NCI-H1436 (cell line): ENCODE measurements at places on chromosomes 2 and 18.
A peak's percentile ranks its signal among the peaks of the same experiment; 100 is the strongest.

DNA sequence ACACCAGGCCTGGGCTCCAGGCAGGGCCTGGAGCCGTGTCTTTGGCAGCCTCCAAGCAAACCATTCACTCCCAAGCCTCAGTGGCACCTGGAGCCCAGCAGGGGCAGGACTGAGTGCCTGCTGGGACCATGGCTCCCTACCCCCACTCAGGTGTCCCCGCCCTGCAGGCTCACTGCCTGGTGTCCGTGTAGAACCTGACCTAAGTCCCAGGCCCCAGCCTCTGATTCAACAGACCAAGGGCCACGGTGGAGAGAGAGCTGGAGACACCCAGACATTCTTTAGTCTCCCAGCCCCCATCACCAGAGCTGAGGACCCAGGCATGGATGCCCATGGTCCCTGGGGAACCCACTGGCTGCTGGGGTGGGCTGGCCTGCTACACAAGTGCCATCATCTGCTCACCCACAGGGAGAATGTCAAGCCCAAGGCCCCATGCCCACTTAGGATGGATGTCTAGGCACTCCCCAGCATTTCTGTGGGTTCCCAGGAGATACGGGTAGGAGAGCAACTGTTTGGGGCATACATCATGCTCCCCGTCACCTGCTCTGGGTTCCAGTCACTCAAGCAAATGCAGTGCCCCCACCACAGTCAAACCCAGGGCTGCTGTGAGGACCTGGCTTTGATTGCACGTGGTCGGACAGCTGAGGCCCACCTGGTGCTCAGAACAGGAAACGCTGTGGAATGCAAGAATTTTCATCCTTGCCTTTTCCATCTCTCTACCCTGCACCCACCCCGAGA, 42.9 kb upstream of the ATG16L1 start:
- no peak for DNase-seq

DNA sequence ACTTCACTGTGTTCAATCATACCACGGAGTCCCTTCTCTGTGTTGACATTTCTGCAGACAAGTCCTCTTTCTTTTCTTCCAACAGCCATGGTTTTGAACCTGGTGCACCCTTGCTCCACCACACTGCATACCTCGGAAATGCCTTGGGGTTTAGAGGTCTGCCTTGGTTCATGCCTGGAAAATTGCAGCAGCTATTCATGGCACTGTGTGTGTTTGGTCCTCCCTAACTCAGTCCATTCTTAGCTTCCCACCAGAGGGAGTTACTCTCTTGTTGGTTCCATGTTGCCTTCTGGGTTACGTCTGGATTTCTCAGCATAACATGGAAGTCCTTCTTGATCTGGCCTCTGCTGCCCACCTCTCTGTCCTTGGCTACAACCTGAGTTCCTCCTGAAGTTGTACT, 206.0 kb downstream of the FHOD3 start:
- no peak for DNase-seq

- DNase-seq = peak; percentile 96
Observed at GRCh38 chr2:207408086-207408794, 121.5 kb upstream of the CREB1 start.

GRCh38 chr2:43438858-43439655, 156.8 kb downstream of the THADA start:
- DNase-seq = no peak

- DNase-seq = no peak
Observed at GRCh38 chr2:23249348-23249747, 135.6 kb upstream of the KLHL29 start.

DNA sequence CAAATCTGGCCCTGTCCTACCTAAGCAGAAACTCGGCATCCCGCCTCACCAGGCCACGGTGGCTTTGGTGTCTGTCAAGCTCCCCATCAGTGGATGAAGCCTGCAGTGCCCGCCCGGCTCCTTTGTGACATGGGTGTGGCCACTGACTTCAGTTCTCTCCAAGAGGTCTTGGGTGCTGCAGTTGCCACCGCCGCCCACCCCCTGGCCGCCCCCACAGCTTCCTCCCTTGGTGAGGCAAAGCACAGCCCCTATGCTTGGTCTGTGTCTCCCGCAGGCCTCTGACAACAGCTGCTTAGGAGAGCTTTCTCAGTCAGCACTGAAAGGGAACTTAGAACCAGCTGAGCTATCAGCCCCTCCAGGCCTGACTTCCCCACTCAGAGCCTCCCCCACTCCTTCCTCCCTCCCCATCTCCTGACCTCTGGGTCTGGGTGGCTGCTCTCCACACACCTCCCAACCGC, 22.9 kb upstream of the GPR55 start:
- DNase-seq = no peak

DNA sequence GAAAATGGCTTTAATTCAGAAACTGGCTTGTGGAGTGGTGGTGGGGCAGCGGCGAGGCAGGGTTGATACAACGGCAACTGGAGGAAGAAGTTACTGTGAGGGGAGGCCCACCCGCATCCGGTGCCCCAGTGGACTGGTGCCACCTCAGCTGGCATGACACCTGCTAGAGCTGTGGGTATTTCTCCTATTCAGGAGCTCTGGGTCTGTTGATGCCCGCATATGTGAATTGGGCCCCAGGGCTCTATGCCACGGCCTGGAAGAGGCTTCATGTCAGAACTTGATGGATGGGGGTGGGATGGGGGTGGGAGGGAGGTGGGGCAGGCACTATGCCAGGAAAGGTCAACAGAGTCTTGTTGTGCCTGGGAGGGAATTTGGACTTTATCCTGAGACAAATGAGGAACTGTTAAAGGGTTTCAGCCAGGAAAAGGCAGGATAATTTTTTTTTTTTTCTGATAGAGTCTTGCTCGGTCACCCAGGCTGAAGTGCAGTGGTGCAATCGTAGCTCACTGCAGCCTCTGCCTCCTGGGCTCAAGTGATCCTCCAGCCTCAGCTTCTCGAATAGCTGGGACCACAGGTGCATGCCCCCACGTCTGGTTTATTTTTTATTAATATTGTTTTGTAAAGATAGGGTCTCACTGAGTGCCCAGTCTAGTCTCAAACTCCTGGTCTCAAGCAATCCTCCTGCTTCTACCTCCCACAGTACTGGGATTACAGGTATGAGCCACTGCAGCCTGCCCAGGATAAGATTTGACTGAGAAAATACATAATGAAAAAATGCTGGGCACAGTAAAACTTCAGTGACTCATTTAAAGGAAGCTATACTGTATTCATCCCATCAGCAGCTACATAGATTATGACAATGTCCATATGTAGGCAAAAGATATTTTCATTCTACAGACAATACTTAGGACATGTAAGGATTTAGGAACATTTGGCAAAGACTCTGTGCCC, 52.6 kb downstream of the SH2D6 start:
- no peak for DNase-seq

GRCh38 chr2:71566372-71566771, 113.0 kb downstream of the DYSF start:
- DNase-seq = no peak
